ENCODE measurements at places on chromosomes 13 and 19.

- DNase-seq, result no peak
Measured at GRCh38 chr13:78826312-78826711, 167.4 kb upstream of the OBI1 start.

DNA sequence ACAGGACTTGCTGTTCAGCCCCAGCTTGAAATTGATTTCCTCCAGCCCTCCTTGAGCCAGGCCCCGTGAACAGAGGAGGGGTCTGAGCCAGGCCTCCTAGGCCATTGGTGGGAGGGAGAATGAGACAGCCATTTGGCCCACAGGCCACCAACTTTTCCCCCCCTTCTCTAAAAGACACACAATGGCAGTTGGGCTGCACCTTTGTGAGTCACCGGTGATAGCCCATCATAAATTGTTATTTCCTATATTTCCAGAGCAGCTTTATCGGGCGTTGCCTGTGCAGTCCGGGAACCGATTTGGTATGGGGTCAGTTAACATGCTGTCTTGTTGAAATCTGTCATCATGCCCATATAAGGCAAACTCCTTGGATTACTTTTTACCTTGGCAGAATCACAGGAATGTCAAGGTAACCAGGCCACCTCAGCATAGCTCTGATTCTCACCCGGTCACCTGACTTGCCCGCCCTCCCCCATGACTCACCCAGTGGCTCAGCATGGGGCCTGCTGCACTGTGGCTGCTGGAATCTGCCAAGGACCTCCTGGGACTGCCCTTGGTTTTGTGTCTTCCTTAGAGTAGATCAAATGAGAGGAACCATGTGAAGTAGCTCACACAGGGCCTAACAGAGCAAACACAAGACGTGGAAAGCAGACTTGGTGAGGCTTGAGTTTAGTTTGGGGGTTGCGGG lies 36.1 kb downstream of the ACTN4 start:
- DNase-seq, result no peak

DNA sequence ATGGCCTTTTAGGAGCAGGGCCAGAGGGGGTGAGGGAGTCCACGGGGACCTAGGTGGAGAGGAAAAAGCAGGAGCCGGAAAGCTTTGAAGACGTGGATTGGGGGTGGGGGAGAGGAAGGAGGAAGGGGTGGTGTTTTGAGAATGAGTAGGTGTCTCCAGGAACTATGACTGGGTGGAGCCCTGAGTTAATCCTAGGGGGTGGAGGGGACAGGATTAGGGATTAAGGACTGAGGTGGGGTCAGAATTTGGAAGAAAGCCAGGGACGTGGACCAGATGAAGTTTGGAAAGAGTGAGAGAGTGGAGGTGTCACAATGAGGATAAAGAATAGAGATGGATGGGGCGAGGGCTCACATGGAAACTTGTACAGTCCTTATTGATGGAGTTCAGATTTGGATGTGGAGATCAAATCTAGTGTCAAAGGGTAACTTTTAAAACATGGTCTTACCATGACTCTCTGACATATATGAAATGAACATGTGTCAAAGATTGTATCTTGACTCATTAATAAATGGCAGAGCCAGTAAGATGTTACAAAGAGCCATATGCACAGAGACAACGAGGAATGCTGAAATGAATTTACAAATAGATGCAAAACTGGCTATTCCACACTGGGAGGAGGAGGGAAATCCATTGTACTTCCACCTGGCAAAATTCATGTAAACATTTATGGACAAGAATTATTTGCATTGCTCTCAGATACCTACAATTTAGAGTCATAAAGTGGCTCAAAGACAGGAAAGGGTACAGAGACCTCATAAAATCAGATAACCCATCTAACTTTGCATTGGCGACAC lies 1.7 kb upstream of the KLK13 start:
- DNase-seq, result no peak

GRCh38 chr19:15177269-15178116 lies 23.3 kb downstream of the NOTCH3 start:
- no peak for DNase-seq

DNA sequence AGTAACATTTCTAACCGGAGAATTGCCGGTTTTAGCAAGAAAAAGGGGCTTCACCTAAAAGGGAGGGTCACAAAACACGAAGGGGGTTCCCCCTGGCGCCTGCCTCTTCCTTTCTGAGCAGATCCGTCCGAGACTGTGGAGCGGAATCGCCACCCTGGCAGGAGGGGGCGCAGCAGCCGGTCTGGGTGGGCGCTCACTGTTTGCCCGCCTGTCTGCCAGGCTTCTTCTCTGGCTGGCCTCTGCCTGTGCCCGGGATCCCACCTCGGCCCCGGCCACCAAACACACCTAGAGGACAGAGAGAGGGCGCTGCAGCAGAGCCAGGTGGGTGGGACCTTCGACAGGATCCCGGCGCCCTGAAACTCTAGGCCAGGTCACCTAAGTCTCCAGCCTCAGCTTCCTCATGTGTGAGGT lies 15.6 kb downstream of the LSM4 start:
- DNase-seq, result no peak

DNA sequence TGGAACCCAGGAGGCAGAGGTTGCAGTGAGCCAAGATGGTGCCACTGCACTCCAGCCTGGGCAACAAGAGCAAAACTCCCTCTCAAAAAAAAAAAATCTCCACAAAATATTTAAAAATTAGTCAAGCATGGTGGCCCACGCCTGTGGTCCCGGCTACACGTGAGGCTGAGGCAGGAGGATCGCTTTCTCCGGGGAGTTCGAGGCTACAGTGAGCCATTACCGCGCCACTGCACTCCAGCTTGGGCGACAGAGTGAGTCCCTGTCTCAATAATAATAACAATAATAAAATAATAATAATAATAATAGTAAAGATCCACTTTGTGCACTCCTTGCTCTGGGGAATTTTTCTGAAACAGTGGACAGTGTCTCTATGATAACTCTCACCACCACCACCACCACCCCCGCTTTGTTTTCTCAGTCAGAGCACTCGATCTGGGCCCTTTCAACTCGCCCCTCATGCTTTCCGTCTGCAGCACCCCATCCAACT lies 8.7 kb downstream of the NAPSA start:
- DNase-seq, result no peak

- no peak for DNase-seq
Measured at GRCh38 chr13:99301913-99302636, 5.1 kb downstream of the GPR183 start.

DNA sequence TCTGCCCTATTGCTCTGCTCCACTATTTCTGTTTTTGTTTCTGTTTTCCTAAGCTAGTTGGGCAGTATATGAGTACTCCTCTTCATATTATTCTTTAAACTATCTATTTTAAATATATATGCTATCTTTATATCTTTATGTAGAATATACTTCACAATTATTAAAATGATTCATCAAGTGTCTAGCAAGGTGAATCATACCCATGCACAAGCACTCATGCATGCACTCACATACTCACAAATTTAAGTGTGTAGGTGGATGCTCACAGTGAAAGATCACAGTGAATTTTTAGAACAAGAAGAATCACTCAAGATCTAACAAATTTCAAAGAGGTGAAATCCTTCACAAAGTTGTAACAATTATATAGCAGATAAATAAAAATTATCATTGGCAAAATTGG lies 435.6 kb upstream of the SLITRK5 start:
- no peak for DNase-seq
